ENCODE measurements at places on chromosomes 11 and 22.
A peak's percentile ranks its signal among the peaks of the same experiment; 100 is the strongest.

- DNase-seq, result no peak
These were observed 1173.2 kb downstream of the BRD1 start for GRCh38 chr22:48654492-48654891.

DNA sequence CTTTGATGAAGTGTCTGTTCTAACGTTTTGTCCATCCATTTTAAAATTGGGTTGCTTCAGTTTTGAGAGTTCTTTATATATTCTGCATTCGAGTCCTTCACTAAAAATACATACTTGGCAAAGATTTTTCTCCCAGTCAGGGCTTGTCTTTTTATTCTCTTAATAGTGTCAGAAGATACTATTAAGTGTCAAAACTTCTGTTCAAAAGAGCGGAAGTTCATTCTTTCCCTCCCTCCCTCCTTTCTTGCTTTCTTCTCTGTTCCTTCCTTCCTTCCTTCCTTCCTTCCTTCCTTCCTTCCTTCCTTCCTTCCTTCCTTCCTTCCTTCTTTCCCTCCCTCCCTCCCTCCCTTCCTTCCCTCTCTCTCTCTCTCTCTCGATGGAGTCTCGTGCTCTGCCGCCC is 7.6 kb upstream of the MUC6 start:
- DNase-seq, result no peak

DNA sequence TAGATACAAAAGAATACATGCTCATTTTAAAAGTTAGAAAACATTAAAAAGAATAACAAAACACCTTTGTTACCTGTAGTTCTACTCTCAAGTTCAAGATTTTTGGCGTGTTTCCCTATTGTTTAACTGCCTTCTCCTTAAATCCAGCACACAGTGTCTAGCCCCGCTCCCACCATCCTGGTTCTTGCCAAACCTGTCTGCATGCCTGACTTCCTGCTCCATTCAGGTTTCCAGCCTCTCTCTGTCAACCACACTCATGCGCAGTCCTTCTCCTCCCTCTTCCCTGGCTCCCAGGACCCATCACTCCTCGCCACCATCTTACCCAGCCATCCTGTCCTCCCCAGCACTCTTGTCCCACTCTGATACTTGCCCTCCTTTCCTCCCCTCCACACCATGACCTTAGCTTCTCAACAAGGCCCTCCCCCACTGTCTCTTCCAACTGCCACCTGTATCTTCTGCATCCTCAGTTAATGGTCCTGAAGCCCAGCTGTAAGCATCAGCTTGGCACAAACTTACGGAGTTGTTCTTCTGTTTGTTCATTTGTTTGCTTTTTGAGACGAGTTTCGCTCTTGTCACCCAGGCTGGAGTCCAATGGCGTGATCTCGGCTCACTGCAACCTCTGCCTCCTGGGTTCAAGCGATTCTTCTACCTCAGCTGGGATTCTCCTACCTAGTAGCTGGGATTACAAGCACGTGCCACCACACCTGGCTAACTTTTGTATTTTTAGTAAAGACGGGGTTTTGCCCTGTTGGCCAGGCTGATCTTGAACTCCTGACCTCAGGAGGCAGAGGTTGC is 7.5 kb upstream of the MYH9 start:
- DNase-seq, result no peak

GRCh38 chr22:44930016-44930710 is 79.6 kb downstream of the PHF21B start:
- DNase-seq, result no peak

DNA sequence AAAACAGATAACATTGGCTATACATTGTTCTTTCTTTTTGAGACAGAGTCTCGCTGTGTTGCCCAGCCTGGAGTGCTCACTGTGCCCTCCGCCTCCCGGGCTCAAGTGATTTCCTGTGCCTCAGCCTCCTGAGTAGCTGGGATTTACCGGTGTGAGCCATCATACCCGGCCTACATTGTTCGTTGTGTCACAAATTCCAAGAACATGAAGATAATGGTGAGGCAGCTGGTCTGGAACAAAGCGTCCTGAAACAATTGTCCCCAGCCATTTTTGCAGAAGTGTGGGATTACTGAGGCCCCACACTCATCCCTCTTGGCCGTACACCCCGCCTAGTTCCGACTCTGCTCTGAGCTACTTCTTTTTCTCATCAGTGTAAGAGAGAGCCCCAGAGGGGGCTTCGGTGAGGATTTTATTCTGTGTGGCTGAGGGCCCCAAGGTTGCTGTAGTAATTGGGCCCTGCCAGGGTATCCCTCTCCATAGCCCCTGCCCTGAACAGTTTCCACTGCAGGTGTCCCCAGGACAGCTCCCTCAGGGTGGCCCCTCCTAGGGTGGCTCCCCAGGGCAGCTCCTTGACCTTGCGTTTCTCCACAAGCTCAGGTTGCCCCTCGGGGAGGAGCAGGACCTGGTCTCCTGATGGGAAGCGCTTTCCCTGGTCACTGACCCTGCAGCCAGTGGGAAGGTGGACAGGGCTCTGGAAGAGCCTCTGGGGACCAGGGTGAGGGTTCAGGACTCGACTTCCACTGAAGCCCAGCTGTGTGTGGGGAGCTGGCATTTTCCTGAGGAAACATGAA is 13.1 kb upstream of the ARSA start:
- DNase-seq, result no peak

- peak; percentile 64 for DNase-seq
These were observed 2.9 kb upstream of the VSIG10L2 start for GRCh38 chr11:125942771-125943428.
